ENCODE measurements at places on chromosomes 7 and 10.
A peak's percentile ranks its signal among the peaks of the same experiment; 100 is the strongest.

DNA sequence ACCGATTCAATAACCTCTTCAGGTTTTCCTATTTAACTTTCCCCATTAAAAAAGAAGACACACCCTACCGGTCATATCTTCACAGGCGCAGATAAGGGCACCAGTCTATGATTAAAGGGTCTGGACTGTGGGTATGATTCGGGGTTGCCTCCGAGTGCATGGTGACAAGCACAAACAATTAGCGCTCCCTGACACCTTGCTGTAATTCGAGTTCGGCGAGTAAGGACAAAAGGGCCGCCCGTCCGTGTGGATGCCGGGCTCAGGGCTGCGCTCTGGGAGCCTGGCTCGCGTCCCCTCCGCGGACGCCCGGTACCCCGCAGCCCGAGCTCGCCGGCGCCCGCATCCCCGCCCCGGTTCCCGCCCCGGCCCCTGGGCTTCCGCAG lies 111.9 kb upstream of the RHEB start:
- DNase-seq: peak; percentile 47

DNA sequence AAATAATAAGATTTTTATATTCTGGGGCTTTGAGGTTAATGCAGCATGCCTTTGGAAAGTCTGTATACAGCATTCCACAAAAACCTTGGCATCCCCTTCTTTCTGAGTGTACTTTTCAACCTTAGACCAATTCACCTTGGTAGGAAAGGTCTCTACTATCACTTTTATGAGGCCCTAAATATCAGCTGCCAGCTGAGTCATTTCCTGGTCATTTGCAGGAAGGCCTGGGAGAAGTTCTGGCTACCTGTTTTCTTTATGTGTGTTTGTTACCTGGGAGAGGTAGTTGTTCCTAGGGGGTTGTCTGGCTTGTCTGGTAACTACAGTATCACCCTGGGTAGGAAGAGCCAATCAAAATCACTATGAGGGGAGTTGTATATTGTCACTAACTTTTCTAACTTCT lies 4.1 kb downstream of the SPAM1 start:
- no peak for DNase-seq

- peak; percentile 95 for DNase-seq
Measured at GRCh38 chr7:44145969-44146911, 5.1 kb upstream of the MYL7 start.

- no peak for DNase-seq
Measured at GRCh38 chr10:120260456-120260855, 196.6 kb upstream of the PLPP4 start.

- DNase-seq: no peak
Measured at GRCh38 chr7:130996833-130997231, 262.8 kb upstream of the KLF14 start.

DNA sequence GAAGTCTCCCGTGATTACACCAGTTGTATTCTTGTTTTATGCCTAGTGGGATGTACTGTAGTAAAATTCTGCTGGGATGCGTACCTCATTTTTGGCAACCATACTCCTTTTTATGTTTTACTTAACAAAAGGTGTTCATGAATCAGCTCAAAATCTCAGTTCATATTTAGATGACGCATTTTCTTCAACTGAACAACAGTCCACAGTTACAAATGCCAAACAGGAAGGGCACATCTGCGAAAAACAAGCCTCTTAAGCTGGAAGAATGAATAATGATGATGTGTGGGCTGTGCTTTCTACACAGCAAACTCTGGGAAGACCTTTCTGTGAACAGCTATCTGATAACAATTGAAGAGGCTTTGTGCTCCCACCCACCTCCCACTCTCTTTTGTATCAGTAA lies 68.4 kb upstream of the NRBF2 start:
- no peak for DNase-seq

DNA sequence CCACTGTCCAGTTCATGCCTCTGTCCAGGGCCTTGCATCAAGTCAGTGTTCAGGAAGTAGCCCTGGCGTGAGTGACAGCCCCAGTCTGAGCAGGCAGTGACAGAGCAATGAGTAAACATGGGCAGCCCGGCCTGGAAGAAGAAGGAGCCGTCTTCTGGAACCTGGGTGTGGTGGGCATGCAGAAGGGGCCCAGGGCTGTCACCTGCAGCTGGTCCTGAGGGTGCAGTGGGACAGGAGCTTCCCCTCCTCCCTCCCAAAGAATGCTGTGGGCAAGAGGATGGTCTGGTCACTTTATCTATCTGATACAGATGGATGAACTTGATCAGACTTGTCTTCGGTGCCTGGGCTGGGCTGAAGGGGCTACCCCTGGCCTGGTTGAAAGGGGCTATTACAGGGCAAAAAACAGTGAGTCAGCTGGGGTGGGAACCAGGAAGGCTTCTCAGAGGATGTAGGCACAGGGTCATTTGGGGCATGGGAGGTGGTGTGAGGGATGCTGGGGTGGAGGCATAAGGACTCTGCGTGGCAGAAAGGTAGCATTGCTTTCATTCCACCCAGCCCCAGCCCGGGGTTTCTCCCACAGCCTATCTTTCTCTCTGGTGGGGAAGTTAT lies 42.7 kb upstream of the PPIF start:
- DNase-seq: no peak
